Amniotic stem cell (primary cell): ENCODE measurements at places on chromosomes 1 and 21.

DNA sequence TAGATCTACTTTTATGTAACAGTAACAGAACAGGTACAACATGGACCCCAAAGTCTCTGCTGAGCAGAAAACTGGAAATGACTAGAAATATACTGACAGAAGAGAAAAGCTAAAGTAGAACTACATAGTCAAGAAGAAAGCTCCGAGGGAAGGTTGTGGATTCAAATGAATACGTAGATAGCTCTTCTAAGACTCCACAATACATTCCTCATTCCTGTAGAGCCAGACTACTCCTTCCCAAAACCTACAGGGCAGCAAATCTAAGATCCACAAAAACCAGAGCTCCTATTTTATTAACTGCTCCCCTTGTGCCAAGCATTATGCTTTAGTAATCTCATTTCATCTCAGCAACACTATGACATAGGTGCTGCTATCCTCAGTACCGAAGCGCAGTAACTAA lies 35.2 kb downstream of the ARID4B start:
- DNase-seq: no peak

GRCh38 chr1:46450160-46450517 lies 39.5 kb upstream of the DMBX1 start:
- no peak for DNase-seq

GRCh38 chr21:29235714-29236197 lies 63.0 kb upstream of the BACH1 start:
- DNase-seq: no peak

GRCh38 chr1:15153842-15154479 lies 414 bp downstream of the TMEM51 start:
- no peak for DNase-seq

DNA sequence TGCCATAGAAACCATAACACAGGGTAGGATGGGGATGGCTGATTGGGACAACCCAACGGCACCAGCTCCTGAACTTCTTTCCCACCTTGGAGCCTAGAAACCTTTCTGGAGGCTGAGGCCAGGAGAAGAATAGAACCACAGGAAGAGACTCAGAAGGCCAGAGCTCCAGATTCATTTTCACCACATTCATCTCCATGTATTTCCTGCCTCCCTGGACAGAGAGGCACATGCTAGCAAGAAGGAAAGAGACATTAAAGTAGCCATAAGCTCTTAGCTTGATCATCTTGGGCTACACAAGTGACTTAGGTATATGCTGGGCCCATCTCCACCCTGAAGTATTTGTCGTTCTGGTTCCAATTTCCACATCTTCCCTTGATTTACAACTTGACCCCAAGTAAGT lies 44.1 kb downstream of the PLXNA2 start:
- no peak for DNase-seq

DNA sequence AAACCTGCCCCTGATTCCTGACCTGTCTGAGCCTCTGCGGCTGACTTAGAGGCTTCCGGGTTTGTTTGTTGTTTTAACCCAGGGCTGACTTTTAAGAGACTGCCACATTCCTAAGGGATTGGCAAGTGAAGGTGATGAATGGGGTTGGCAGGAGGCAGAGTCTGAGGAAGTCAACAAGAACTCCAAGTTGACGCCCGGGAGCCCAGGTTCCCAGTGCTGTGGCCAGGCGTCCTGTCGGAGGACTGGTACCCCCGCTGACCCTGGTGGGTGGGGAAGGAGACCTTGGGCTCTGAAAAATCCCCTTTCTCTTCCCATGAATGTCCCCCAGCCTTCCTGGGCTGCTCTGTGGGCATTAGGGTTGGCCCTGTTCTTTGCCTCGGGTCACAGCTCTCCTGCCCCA lies 19.7 kb upstream of the EPS8L3 start:
- no peak for DNase-seq

DNA sequence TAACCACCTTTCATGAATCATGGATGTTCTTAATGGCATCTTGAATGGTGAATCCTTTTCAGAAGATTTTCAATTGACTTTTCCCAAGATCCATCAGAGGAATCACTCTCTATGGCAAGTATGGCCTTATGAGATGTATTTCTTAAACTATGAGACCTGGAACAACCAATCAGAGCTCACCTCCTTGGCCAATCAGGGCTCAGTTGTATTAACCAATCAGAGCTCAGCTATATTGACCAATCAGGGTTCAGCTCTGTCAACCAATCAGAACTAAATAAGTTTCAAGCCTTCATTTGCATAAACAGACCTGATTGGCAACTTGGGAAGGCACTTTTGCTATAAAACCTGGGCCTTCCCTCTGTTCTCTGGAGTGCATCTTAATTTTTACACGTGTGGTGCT lies 13.6 kb upstream of the FAM3B start:
- no peak for DNase-seq

DNA sequence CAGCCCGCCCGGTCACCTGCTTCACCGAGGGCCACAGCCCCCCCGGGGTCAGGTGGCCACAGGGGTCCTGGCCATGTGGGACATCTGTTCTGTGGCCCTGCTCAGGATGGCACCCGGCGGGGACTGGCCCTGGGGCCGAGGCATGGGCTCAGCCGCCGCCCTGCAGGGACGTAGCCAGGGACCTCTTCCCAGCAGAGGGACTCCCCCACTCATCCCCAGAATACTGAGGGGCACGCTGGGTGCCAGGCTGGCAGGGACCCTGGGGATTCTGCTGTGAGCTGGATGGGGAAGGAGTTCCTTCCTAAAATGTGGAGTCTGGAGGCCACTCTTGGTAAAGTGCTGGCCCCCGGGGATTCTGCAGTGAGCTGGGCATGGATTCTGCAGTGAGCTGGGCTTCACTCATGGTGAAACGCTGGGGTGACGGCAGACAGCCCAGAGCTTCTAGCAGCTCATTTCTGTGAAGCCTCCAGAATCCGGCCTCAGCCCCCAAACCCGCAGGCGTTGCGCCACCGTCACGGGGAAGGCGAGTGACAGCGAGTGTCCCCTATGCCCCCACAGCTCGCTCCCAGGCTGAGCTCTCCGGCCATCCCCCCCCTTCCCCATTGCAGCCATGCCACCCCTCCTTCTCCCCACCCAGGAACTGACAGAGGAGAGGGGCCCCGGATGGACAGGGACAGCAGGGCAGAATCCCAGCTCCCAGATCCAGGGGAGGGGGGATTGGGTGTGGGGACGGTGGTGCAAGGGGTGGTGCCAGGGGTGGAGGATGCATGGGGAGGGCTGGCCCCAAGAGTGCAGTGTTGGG lies 1.4 kb downstream of the ITGB2 start:
- DNase-seq: no peak

GRCh38 chr1:17319561-17320350 lies 11.8 kb downstream of the PADI4 start:
- no peak for DNase-seq

- no peak for DNase-seq
These were observed 211.1 kb downstream of the ROR1 start for GRCh38 chr1:63984930-63985290.

GRCh38 chr21:30605968-30606367 lies 5.1 kb downstream of the KRTAP22-1 start:
- no peak for DNase-seq

DNA sequence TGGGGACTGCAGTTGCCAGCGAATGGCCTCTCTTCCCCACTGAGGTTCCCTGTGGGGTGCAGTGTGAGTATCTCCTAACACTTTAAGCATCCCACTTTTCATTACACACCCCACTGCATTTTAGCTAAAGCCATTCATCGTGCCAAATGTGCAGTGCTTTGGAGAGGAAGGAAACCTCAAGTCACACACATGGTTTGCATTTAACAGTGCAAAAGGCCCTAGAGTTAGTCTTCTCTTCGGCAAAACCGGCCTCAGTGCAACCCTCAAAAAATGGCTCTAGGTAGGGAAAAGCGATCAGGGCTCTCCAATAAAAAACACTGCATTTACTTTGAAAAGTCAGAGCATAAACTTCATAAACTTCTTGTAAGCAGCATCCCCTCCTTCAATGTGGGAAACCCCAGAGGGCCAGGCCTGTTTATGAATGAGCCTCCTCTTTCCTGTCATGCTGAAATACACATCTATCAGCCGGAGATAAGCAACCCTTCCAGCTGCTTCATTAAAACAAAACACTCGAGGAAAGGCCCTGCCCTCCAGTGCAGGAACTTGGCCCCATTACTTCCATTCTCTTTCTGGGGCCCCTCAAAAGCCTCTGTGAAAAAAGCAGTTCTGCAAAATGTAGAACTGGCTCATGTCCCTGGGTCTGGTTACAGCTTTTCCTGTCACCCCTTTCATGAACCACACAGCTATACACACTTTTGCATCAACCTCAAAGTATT lies 184.0 kb downstream of the CDC7 start:
- DNase-seq: no peak

DNA sequence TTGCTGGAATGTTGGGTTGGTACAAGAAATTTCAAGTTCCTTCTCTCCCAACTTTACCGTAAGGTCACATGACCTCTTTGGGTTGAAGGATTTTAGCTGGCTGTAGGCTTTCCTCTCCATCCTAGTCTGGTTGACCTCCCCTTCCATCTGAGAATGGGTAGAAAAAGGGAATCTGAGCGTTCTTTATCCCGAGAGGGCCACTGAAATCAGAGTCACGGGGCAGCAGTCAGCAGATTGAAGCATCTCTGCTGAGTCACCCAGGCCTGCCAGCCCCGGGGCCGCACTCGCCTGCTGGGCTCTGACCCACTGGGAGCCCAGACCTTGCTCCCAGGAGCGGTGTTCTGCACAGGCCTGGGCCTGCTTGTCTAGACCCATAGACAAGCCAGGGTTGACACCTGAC lies 31.0 kb downstream of the TMCC2 start:
- no peak for DNase-seq

GRCh38 chr1:52365071-52365745 lies 797 bp downstream of the CC2D1B start:
- peak; percentile 43 for DNase-seq

DNA sequence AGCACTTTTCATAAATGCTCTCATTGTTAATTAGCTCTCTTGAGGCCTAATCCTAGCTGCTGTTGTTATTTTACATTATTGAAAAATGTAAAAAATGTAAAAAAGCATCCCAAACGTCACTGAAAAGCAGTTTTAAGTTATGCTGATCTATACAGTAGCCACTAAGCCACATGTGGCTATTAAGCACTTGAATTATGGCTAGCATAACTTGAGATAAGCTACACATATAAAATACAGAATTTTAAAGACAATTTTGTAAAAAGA lies 18.4 kb upstream of the DNASE2B start:
- no peak for DNase-seq

DNA sequence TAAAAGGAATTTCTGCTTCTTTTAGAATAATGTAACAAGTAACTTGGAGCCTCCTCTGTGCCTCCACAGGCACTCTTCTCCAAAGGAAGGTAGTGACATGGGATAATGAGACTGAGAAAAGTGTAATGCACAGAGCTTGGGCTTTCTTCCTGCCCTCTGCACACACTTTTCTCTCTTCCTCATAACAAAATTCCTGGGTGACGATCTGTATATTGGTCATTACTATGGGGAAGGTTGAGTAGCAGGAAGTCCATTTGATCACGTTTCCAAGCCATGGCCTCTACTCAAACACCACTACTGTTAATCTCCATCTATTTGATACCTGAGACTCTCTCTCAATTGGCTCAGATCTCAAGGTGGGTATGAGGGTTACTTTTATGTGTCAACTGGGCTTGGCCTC lies 113.9 kb downstream of the GRIK1 start:
- no peak for DNase-seq

DNA sequence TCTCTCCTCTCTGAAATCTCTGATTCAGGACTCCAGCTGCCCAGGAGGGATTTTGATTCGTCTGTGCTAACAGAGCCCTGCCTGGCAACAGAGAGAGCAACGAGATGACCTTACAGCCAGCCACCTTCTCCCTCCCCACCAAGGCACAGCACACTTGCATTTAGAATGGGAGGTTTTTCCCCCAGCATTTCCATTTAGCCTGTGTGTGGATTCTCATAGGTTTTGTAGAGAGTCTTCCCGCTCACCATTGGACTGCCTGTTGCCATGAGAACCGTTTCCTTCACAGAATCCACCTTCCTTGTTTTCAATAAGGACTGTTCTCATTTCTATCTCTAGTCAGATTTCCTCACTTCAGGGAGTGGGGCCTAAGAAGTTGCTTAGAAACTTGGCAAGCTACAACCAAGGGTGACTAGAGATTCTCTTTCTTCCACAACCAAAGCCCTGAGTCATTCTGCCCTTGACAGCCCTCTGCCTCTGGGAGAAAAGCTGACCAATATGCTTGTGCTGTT lies 5.8 kb upstream of the IKBKE start:
- DNase-seq: no peak

GRCh38 chr1:162708286-162708685 lies 76.0 kb downstream of the DDR2 start:
- no peak for DNase-seq

- DNase-seq: no peak
These were observed 582 bp downstream of the TRPM2 start for GRCh38 chr21:44354001-44354405.

- DNase-seq: no peak
These were observed 38.1 kb upstream of the C1orf105 start for GRCh38 chr1:172382406-172382805.

DNA sequence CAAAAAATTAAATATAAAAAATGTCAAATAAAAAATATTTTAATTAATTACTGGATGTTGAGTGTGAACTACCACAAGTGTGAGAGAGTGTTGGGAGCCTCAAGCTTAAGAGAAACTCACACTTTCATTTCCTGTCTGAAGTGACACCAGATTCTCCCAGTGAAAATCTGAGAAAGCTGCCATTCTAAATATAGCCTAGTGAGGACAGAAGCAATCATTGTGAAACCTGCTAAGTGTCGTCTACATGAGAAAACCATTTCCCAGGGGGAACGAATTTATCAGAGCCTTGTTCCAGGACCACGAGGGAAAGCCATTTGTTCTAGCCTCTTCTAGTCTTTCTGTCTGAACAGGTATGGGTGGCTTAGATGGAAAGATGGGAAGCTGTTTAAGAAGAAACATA lies 329.3 kb upstream of the PRMT6 start:
- DNase-seq: no peak

DNA sequence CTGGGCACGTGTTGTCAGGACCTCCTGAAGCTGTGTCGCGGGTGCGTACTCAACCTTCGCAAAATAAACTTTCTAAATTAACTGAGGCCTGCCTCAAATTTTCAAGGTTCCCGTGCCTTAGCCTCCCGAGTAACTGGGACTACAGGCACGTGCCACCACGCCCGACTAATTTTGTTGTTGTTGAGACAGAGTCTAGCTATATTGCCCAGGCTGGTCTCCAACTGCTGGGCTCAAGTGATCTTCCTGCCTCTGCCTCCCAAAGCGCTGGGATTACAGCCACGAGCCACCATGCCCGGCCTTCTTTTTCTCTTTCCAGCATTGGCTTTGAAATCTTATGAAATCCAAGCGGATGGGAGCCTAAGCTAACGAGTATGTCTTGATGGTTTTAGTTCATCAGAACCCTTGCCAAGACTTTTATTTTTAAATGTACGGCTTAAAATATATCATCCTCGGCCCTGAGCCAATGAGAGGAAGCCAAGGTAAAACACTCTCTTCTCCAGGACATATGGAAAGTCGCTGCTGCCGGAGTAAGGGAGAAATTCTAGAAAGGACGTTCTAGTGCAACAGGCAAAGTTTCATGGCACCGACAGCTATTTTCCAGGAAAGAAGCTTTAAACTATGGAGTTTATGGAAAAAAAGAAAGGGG lies 12.7 kb upstream of the ERVH48-1 start:
- no peak for DNase-seq

DNA sequence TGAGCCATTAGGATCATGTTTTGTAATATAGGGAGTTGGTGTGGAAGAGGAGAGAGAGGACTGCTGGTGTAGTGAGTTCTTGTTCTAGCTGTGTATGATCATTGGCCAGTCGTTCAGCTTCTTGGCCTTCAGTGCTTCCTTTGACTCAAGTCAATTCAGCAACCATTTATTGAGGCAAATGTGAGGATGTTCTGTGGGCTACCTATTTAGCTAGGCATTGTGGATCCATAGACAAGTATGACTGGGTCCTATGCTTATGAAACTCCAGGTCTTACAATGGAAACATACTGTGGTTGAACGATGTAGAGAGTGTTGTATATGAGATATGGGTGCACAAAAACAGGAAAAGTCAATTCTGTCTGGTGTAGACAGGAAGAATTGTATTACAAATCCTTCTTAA lies 41.7 kb downstream of the NFIA start:
- no peak for DNase-seq
